ENCODE measurements at places on chromosomes 3 and 15.
A peak's percentile ranks its signal among the peaks of the same experiment; 100 is the strongest.

- peak; percentile 57 for DNase-seq
These were observed 54.3 kb downstream of the NTRK3 start for GRCh38 chr15:88202231-88202630.

DNA sequence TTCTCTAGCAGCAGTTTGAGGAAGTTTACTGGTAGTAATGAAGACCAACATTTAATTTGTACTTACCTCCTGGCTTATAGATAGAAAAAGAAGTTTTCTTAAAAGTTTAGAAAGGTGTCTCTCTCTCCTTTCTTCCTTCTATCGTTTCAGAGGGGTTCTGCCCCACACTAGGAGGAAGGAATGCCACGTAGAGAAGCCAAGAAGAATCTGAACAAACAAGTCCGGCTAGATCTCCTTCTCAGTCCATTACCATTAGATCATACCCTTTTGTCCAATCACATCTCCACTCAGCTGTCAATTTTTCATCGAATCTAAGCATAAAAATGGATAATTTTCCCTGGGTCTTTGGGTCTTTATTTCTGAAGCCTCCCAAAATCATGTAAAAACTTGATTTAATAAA is 1048.1 kb downstream of the SI start:
- no peak for DNase-seq

- no peak for DNase-seq
These were observed 36.0 kb upstream of the TIMP4 start for GRCh38 chr3:12194669-12195161.

- no peak for DNase-seq
These were observed 347 bp downstream of the HACL1 start for GRCh38 chr3:15601046-15601398.

GRCh38 chr15:94297558-94297957 is 66.2 kb downstream of the MCTP2 start:
- no peak for DNase-seq

DNA sequence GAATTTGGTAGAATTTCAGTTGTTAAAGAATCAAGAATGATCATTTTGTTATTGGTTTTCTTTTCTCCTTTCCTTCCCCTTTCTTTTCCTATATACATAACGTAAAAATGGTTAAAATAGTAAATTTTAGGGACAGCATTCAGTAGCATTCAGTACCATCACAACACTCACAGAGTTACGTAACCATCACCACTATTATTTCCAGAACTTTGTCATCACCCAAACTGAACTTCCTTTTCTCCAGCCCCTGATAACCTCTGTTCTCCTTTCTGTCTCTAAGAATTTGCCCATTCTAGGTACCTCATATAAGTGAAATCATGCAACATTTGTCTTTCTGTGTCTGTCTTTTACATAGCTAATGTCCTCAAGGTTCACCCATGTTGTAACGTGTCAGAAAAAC is 165.3 kb downstream of the AKAP13 start:
- no peak for DNase-seq

DNA sequence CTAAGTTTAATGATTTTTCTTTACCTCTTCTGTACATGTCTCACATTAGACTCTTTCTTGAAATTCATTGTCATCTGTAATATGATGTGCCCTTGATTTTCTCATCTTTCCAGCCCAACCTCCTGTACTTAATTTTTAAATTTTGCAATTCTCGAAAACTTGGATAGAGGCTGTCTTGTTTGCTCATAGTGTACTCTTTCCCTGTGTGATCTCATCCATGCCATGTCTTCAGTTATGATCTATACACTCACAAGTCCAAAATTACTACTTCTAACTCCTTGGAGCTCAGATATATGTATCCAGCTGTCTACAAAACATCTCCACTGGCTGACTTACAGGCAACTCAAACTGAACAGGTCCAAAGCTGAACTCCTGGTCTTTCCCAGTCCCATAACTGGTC is 42.2 kb downstream of the CD200 start:
- no peak for DNase-seq

DNA sequence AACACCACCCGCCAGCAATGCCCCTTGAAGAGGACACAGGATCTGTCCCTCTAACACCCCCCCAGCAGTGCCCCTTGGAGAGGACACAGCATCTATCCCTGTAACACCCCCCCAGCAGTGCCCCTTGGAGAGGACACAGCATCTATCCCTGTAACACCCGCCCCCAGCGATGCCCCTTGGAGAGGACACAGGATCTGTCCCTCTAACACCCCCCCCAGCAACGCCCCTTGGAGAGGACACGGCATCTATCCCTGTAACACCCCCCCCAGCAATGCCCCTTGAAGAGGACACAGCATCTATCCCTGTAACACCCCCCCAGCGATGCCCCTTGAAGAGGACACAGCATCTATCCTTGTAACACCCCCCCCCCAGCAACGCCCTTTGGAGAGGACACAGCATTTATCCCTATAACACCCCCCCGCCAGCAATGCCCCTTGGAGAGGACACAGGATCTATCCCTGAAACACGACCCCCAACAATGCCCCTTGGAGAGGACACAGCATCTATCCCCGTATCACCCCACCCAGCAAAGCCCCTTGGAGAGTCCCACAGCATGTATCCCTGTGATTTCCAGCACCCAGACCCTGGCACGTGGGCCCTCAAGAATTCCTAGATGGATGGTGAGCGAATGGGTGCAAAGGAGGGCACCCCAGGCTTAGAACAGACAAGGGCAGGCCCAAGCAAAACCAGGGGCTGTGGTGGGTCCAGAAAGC is 26.9 kb downstream of the TNK2 start:
- no peak for DNase-seq

GRCh38 chr3:100634493-100635272 is 25.3 kb downstream of the ADGRG7 start:
- no peak for DNase-seq
